NCI-H524 (cell line): ENCODE measurements at places on chromosomes 13 and 19.

- DNase-seq, result no peak
Measured at GRCh38 chr19:17441241-17442021, 7.0 kb downstream of the TMEM221 start.

DNA sequence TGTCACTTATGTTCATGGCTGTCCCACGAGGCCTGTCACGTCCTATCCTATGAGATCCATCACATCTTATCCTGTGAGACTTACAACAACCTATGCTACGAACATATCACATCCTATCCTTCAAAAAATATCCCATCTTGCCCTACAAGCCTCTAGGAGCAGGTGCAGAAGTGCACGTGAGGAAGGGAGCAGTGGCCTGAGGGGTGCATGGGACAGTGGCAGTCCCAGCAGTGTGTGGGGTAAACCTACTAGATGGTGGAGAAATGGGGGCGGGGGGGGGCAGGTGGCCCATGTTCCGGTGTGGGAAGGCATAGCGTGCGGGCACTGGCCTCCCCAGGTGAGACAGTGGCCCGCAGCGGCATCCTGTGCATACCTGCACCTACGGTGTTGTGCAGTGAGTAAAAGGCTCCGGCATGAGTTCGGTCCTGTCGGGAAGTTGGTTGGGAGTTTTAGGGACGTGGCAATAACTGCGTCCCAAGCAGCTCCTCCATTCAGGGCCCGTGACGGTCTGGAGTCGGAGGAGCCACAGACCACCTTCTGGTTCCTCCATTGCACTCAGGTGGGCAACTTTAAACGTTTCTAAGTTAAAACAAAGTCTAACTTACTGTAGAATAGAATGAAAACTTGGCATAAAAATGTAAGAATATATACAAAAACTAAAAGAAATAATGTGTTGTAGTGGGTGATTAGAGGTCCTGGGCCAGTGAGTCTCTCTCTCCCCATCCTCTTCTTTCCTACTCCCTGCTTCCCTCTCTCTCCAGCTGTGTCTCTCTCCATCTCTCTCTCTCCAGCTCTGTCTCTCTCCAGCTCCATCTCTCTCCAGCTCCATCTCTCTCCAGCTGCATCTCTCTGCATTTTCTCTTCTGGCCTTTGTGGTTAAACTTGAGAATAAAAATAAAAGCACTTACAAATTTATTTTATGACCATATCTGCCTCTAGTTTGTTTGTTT lies 42.1 kb downstream of the ATP11A start:
- DNase-seq, result no peak

- DNase-seq, result no peak
Measured at GRCh38 chr13:30409886-30410704, 12.2 kb upstream of the UBE2L5 start.

DNA sequence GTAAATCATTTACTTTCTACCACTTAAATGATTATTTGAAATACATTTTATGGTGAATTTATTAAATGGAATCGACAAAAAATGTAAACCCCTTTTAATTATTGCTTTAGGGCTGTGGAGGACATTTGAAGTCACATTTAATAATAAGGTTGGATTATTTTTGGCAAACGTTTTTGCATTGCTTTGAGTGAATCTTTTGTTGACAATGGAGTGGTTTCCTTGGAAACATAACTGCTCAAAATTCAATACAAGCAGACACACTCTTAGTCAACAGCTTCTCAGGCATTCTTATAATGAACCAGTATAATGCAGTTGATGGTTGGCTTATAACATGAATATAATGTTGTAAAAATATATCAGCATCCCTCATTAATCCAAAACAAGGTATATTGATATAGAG lies 104.7 kb downstream of the DCLK1 start:
- no peak for DNase-seq

DNA sequence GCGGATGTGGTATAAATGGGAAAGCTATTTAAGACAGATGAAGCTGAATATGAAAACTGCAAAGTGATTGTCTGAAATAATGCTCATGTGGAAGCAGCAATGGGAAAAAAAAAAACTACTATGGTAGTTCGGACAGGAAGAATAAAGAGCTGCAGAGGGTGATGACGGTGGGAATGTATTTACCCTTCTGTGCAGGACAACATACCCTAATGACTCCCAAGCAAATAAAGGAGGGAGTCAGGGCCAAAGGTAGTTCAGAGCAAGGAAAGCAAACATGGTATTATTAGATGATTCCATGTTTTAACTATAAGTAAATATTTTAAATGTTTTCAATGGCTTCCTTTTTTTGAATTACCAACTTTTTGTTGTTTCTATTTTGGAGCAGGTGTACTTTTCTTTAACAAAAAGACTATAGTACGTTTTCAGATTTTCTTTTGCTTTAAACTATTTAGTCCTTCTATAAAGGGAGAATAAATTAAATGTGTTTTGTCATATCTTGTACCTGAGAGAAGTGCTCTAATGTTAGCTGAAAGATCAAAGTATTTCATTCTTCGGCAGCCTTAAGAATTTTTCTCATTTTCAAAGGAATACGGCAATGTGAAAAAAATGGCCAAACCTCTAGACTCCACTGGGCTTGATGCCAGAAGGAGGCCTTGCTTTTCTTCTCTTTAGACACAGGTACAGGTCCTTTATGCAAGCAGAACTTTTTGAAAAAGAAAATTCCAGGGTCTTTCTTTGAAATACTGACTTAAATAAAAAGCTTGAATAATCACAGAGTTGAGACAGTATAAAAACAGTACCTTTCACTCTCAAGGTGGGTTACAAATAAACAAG lies 67.8 kb upstream of the ZDHHC20 start:
- no peak for DNase-seq

- no peak for DNase-seq
Measured at GRCh38 chr13:30705680-30706079, 29.7 kb upstream of the ALOX5AP start.

DNA sequence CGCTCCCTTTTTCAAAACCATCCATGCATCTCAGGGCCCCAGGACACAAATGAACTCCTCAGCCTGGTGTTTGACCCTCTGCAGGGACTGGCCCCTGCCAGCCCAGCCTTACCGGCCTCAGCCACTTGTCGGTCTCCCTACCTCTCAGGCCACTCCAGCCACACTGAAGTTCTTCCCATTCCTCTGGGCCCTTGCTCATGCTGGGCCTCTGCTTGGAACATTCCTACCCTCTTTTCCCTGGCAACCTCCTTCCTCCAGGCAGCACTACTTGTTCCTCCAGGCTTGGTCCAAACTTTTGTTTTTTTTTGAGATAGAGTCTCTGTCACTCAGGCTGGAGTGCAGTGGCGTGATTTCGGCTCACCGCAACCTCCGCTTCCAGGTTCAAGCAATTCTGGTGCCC lies 7.6 kb upstream of the EGLN2 start:
- DNase-seq, result no peak

GRCh38 chr13:98523455-98524102 lies 53.3 kb downstream of the STK24 start:
- DNase-seq, result no peak

GRCh38 chr13:85363504-85363903 lies 435.7 kb downstream of the SLITRK6 start:
- no peak for DNase-seq

- no peak for DNase-seq
Measured at GRCh38 chr13:85486663-85487062, 312.6 kb downstream of the SLITRK6 start.

- DNase-seq, result no peak
Measured at GRCh38 chr13:29323954-29324353, 271.5 kb downstream of the SLC7A1 start.

DNA sequence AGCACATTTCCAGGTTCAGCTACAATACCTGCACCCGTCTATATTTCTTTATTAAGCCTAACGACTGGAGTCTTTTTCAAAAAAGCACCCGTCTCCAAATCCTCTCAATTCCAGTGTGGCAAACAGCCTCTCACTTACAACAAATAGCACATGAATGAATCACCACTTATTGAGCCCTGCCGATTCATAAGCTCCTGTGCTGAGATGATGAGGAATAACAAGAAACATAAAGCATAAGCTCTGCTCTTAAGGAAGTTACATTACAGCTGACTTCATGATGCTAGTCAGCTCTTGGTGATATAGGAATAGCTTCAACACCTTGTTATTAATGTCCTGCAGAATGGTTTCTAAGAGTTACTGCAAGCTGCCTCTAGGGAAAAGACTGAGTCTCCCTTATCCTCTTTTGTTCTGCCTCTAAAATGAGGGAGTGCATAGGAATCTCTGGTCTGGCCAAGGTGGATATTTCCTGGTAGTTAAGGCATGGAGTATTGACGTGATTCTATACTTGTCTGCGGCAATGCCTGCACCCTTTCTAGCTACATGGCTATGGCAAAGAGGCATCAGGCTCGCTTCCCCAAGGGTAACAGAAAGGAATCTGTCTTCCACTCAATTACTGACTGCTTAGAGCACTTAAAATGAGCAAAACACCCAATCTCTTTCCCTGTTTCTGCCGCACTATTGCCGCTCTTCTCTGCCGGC lies 195.7 kb downstream of the KLF12 start:
- DNase-seq, result no peak

DNA sequence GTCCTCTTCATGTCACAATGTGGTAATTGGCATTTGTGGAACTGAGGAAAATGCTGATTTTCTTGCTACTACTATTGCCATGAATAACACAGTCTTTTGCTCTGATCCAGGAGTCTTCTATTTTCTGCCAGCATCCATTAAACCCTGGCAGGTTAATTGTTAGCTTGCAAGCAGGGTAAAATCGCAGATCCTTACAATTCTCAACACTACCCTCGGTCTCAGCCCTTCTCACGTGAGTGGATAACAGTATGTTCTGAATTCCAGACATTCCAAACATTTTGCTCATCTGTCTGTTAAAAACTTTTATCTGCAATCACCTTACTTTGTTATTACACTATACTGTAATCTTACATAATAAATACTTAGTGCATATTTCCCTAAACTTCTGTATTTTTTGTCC lies 251.3 kb upstream of the ATXN8OS start:
- DNase-seq, result no peak

GRCh38 chr13:44244288-44244687 lies 129.3 kb upstream of the SERP2 start:
- DNase-seq, result no peak

- no peak for DNase-seq
Measured at GRCh38 chr19:32317086-32317485, 28.3 kb upstream of the ZNF507 start.

GRCh38 chr13:41997396-41997795 lies 36.5 kb upstream of the VWA8 start:
- DNase-seq, result no peak

DNA sequence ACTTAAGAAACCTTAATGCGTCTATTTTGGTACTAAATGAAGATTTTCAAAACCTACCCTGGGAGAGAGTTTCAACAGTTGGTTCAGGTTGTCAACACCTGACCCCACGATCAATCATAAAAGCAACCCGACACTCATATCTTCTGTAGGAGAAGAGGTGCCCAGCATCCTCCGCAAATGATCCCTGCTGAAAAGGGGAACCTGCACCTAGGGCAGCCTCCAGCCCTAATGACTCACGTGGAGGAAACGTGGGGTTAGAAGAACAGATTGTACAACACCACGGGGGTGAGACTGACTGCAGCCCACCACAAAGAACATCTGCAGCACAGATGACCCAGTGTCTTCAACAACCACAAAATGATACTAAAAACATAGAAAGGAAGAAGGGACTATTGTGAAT lies 116.3 kb downstream of the RAB20 start:
- no peak for DNase-seq

DNA sequence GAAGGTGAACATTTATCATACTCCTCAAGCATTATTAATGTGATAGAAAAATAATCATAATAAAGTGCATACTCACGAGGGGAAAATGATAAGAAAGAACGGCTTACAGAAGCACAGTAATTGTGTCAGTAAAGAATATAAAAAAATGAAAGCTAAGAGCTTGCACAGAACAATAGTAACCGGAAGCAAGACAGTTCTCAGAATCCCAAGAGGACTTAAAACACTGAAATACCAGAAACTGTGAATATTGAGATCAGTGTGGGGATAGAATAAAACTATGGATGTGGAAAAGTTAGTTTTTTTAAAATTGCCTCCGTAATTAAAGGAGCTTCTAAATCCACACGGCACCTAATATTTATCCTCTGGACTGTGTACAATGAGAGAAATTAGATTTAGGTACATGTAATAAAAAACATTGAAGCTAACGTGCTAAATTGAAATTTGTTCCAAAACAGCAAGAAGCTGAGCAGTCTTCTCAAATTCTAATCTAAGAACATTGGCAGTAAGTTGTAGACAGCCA lies 482.7 kb downstream of the SLITRK6 start:
- DNase-seq, result no peak

DNA sequence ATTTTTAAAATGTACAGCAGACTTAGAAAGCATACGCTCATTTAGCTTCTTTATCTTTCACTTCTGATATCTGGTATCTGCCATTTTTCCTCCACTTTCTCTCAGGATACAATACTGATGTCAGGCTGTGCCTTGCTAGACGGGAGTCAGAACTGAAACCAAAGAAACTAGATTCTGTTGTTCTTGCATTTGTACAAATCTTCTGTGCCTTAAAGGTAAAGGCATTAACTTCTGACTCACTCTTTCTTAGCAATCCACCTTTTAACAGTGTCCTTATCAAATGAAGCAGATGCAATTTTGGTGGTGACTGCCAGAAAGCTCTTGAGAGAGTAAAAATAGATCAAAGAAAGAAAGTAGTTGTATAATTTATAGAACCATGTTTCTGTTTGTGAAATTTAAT lies 370.4 kb downstream of the PCDH20 start:
- no peak for DNase-seq

DNA sequence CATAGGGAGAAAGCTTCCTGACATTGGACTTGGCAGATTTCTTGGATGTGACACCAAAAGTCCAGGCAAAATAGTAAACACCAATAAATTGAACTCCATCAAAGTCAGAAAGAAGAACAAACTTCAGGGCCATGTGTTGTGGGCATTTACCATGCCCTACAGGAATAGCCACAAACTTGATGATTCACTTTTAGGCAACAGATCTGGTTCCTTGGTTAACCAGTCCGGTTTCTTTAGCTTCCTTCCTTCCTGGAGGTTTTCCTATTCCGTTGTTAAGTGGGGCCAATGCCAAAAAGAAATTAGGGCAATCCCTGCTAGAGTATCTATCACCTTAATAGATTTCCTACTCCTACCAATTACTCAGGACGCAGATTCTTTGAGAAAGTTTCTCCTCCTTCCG lies 25.2 kb downstream of the IGFL1 start:
- DNase-seq, result no peak

DNA sequence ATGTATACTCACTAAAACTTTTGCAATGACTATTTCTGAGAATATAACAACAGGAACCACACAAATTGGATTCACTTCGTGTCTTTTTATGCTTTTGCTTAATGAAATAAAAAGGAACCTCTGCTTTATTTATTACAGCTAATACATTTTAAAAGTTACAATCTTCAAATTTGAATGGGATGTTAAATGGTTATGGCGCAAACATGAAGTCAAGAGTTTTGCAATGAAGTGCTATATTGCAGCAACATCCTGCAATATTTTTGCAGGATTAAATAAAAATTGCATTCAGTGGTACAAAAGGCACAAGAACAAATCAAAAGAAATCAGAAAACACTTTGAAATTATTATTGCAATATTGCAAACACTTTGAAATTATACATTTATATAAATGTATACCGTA lies 1519.0 kb upstream of the MIR17HG start:
- no peak for DNase-seq
